ENCODE measurements at places on chromosomes 11 and 22. TPM values are rescaled to one million over a fixed set of nuclear protein-coding genes. Genes with fewer than 3 reads are reported as not detected.

DNA sequence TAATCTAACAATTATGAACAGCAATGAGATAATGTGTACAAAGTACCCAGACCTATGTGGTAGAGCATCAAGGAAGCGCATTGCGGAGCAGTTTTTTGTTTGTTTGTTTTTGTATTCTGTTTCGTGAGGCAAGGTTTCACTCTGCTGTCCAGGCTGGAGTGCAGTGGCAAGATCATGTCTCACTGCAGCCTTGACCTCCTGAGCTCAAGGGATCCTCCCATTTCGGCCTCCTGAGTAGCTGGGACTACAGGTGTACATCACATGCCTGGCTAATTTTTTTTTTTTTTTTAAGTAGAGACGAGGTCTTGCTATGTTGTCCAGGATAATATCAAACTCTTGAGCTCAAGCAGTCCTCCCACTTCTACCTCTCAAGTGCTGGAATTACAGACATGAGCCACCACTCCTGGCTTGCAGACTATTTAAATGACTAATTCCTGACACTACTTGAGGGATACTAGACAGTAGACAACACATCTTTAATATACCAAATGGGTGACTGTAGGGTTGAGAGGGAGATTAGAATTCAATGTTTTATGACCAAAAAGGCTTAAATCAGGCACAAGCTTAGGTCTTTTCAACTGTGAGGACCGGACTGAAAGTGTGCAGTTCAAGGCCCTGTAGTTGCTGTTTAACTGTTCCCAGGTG is 12.7 kb downstream of the OR51B4 start:
- DNase-seq: no peak

DNA sequence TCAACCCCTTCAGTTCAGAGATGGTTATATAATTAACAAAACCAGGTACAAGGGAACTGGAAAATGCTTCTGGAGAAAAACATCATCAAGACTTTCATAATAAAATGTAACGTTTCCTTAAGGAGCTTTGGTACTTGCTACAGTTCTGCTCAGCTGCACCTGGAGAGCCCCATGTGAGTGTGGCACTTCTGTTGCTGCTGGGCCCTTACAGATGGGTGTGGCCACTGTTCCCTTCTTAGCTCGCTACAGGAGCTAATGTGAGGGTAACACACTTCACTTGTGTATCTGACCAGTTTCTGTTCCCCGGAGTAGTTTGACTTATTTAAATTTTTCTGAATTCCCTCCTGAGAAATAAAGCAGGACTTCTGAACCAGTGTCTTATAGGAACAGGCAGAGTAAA is 4.0 kb downstream of the POU2AF3 start:
- no peak for DNase-seq

DNA sequence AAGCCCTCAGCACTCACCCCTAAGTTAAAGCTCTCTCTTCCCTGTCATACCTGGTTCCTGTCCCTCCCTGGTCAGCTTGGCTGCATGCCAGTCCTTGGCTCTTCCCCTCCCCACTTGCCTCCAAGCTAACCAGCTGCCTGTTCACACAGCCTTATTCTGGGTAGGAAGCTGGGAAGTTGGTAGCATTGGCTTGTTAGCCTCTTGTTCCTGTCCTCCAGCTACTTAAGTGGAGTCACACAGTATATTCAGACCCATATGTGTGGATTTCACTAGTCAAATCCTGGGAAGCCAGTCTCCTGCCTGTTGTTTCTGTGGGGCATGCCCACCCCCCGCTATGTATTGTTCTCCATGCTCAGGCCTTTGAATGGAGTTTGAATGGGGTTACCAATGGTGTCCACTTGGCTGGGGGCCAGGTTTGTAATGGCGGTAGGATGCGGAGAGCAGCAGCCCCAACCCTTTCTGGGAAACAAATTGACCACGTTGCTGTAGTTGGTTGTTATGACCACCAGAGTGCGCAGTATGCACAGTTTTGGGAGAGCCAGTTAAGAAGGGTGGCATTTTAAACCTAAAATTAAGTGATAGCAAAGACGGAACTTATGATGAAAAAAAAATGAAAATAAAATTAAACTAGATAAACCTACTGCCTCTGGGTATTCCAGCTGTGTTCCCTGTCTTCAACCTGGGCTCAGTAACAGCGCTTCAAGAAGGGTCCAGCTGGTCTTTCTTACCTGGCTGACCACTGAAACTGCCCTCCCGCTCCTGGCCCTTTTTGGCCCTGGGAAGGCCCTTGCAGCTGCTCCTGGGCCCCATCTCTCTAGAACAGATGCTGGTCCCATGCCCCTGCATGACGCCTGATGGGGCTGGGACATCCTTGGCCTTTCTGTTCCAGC is 10.7 kb upstream of the RPS3 start:
- peak; percentile 33 for DNase-seq

DNA sequence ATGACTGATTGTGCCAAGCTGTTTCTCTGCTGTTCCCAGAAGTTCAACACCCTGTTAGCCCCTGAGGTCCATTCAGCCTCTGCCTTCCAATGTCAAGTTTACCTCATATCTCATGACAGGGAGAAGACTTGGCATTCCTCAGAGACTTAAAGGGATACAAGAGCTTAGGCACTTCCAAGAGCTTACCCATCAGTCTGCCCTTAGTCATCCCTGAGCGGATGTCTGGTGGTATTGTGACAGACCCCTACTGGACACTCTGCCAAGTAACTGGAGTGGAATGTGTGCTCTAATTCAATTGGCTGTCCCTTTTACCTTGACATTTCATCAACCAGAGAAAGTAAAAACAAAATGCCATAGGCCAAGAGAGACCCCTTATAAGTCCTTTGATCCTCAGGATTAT is 151.5 kb downstream of the AASDHPPT start:
- DNase-seq: no peak

DNA sequence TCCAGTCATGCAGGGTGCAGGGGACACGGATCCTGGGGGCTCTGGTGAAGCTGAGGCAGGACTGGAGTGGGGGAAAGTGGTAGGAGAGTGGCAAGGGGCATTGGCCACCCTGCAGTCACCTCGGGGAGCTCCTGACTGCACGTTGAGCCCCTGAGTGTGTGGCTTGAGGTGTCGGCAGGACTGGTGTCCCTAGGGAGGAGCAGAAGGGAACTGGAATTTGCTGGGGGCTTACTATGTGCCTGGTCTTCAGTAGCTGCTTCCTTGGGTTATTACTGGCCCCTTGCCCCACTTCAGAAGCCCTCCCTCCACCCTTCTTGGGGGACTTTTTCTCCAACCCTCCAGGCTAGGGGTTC is 31.5 kb downstream of the IFT27 start:
- no peak for DNase-seq

GRCh38 chr11:117189941-117190544 is 9.1 kb upstream of the TAGLN start:
- no peak for DNase-seq

GRCh38 chr11:106585061-106585460 is 433.2 kb downstream of the GUCY1A2 start:
- no peak for DNase-seq

DNA sequence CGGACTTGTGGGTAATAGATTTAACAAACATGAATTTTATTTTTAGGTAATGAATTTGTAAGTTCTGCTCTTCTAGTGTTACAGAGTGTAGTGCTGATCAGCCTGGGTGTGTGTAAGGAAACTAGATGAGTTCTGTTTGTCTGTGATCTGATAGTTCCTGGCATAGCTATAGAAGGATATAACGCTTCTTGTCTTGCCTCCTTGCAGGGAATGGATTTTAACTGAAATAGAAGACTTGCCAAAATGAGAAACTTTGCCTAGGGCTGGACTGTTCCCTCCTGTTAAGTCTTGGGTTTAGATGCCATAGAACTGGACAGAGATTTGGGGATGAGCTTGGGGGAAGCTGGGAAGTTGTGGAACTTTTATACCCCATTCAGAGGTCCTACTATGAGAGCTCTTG is 11.6 kb downstream of the CCDC81 start:
- no peak for DNase-seq

DNA sequence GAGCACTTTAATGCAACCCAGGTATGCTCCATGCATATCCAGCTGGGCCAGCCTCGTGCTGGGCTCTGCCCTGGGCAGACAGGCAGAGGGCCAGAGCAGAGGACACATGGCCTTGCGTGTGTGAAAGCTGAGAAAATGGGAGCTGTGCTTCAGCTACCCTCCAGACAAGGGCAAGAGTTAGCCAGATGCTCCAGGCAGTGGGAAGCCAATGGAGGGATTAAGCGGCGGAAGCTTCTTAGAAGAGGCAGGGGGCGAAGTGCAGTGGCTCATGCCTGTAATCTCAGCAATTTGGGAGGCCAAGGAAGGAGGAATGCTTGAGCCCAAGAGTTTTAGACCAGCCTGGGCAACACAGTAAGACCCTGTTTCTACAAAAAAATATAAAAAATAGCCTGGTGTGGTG is 9.8 kb upstream of the ARHGEF17 start:
- no peak for DNase-seq

DNA sequence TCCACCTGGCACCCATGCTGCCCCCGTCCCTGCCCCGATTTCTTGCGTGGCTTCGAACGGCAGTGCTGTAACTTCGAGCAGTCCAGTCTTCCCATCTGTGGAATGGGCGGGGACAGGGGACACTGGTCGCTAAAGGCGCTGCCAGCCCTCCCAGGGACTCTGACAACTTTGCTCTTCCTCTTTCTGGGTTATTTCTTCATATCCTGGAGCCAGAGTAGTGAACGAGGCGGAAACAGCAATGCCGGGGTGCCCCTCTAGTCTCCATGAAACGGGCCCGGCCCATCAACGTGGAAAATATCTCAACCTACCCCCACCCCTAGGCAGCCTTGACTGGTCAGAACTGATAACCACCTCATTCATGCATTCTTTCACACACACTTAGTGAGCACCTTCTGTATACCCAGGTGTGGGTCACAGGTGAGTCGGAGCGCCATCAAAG is 42.8 kb downstream of the TRIOBP start:
- DNase-seq: no peak

DNA sequence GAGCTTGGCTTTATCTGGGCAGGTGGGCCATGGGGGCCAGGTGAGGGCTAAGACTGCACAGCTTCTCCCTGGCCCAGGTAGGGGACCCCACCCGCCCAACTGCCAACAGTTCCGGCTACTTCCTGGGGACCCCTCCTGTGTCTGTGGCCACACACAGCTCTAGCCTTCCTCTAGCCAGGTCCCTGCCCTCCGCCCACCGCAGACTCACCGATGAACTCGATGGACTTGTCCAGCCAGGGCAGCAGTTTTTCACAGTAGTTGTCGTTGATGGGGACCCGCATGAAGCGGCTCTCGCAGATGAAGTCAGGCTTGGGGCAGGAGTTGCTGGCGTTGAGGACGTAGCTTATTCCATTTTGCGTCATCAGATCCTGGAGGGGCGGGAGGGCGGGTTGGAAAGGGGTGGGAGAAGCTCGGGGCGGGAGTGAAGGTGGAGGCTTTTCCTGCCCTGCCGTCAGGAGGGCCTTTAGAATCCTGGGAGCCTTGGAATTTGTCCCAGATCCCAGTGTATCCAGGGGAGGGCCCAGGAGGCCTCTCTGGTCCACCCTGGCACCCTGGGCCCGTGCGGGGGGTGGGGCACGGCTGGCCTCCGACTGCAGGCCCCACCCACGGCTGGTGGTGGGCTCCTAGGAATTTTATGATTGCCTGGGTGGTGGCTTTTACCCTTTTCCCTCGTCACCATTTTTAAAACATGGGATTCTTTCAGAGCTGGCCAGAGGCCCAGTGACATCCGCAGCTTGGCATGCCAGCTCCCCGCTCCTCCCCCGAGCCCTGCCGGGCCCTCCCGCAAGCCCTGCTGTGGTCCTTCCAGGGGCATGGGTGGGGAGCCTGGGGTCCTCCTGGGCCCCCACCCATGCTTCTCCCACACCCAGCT is 13.9 kb downstream of the DUSP8 start:
- DNase-seq: no peak

- DNase-seq: peak; percentile 42
Observed at GRCh38 chr11:44623731-44624491, 58.4 kb downstream of the CD82 start.

- DNase-seq: no peak
Observed at GRCh38 chr11:1353383-1354124, 36.2 kb upstream of the BRSK2 start.

DNA sequence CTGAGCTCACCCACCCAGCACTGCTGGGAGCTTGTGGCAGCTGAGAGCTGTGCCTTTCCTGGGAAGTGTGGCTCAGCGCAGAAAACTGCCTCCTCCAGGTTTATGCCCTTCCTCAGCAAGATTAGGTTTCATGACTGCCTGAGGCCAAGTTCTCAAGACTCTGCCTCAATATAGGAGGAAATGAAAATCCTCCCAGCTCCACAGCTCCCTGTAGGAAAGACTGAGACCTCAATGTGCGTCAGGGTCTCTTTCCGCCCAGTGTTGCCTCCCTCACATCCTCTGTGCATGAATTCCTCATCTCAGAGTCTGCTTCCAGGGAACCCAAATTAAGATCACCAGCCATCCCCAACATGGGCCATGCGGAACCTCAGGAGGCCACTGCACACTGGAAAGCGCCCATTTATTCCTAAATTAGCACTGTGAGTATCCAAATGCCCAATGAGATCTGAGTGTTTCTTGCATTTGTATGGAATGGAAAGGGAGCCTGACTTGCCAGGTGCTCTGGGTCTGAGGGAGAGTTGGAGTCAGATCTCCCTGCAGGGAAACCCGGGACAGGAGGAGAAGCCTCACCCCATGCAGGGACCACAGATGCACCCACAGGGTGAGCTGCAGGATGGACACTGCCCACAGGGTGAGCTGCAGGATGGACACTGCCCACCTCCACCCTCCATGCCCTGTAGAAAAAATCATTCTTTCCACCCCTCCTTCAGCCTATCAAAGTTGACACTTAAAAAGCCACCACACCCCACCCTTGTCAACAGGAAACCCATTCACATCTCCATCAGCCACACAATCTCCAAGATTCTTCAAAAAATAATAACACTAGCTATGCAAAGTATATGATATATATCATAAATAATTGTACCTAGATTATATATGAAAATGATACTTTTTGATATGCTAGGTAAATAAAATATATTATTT is 97.4 kb upstream of the IGLL5 start:
- peak; percentile 19 for DNase-seq

- no peak for DNase-seq
Observed at GRCh38 chr11:75151346-75152047, 590 bp downstream of the SLCO2B1 start.

GRCh38 chr11:14980854-14981253 is 8.7 kb upstream of the CALCA start:
- no peak for DNase-seq

GRCh38 chr22:47318041-47318737 is 555.7 kb downstream of the TBC1D22A start:
- no peak for DNase-seq

- no peak for DNase-seq
Observed at GRCh38 chr11:14619603-14620531, 23.7 kb upstream of the PDE3B start.

The IGSF22 gene
- total RNA-seq: not detected

The RIC3 gene
- total RNA-seq: 16.6 TPM

The IGLL1 gene
- not detected for total RNA-seq

The PATE4 gene
- not detected for total RNA-seq

The C1QTNF4 gene
- 3.5 TPM for total RNA-seq

The ST14 gene
- 25.7 TPM for total RNA-seq

The UBQLNL gene
- total RNA-seq: not detected

The TEX12 gene
- total RNA-seq: not detected

The WT1 gene
- total RNA-seq: 0.17 TPM

The KRTAP5-9 gene
- not detected for total RNA-seq

The ZFPL1 gene
- 21.5 TPM for total RNA-seq

The MMP12 gene
- total RNA-seq: not detected

The C22orf23 gene
- total RNA-seq: 0.54 TPM

Data from H1 (cell line).